ENCODE measurements at places on chromosomes 4 and X.

GRCh38 chr4:11496351-11496829 is 67.7 kb upstream of the HS3ST1 start:
- no peak for DNase-seq
- H3K4me1 ChIP-seq, result no peaks in the 10 kb centered on the region
- no peaks in the 10 kb centered on the region for H3K27me3 ChIP-seq
- no peak overlapping the region for H3K27ac ChIP-seq
- H3K36me3 ChIP-seq, result no peaks in the 10 kb centered on the region

GRCh38 chrX:40933132-40933705 is 152.0 kb upstream of the USP9X start:
- H3K4me3 ChIP-seq, result peak overlapping the region; percentile 86
- peaks cover 9% of the 10 kb centered on the region for H3K4me1 ChIP-seq
- no peak for DNase-seq

- H3K27me3 ChIP-seq, result no peaks in the 10 kb centered on the region
- H3K27ac ChIP-seq, result no peak overlapping the region
- H3K4me1 ChIP-seq, result no peaks in the 10 kb centered on the region
- H3K36me3 ChIP-seq, result peaks cover 3% of the 10 kb centered on the region
- no peak for DNase-seq
Observed at GRCh38 chrX:39670281-39670680, 427.5 kb downstream of the BCOR start.

DNA sequence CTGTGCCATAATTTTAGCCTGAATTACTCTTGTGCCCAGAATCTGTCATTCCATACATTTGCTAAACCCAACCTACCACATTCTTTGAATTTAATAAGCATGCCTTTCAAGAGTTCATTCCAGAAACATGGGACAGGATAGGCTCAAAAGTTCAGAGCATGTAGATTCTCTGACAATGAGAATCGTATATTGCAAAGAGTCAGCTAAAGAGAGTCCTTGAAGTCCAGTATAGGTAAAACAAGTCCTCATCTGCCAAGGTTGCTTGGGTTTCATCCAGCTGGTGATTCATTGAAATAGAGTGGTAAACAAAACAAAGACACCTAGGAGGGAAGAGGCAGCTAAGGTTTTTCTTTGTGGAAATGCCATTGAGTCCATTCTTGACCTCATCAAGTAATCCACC is 249.3 kb upstream of the DIPK2B start:
- H3K27ac ChIP-seq, result no peak overlapping the region
- no peaks in the 10 kb centered on the region for H3K36me3 ChIP-seq
- H3K4me1 ChIP-seq, result no peaks in the 10 kb centered on the region
- no peak for DNase-seq

- H3K4me1 ChIP-seq, result peaks cover 4% of the 10 kb centered on the region
- H3K27me3 ChIP-seq, result no peaks in the 10 kb centered on the region
- no peak overlapping the region for H3K4me3 ChIP-seq
- no peak for DNase-seq
- H3K36me3 ChIP-seq, result no peaks in the 10 kb centered on the region
Observed at GRCh38 chrX:111282991-111283390, 12.7 kb upstream of the CAPN6 start.

GRCh38 chrX:8971116-8971515 is 62.8 kb downstream of the FAM9B start:
- no peak for DNase-seq
- no peak overlapping the region for H3K4me3 ChIP-seq
- H3K27me3 ChIP-seq, result no peaks in the 10 kb centered on the region
- peak overlapping the region; percentile 27 for H3K27ac ChIP-seq

DNA sequence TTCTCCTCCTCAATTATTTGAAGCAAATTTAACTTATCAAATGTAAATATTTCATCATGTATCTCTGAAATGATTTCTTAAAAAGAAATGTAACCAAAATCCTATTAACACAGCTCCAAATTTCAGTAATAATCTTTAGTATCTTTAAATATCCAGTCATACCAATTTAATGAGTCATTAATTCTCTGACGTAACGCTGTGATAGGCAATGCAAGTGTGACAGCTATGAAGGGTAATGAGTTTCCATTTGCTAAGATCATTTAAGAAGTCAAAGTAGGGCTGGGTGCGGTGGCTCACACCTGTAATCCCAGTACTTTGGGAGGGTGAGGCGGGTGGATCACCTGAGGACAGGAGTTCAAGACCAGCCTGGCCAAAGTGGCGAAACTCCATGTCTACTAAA is 15.6 kb downstream of the RPS3A start:
- no peaks in the 10 kb centered on the region for H3K4me1 ChIP-seq
- no peak overlapping the region for H3K27ac ChIP-seq
- no peaks in the 10 kb centered on the region for H3K27me3 ChIP-seq

DNA sequence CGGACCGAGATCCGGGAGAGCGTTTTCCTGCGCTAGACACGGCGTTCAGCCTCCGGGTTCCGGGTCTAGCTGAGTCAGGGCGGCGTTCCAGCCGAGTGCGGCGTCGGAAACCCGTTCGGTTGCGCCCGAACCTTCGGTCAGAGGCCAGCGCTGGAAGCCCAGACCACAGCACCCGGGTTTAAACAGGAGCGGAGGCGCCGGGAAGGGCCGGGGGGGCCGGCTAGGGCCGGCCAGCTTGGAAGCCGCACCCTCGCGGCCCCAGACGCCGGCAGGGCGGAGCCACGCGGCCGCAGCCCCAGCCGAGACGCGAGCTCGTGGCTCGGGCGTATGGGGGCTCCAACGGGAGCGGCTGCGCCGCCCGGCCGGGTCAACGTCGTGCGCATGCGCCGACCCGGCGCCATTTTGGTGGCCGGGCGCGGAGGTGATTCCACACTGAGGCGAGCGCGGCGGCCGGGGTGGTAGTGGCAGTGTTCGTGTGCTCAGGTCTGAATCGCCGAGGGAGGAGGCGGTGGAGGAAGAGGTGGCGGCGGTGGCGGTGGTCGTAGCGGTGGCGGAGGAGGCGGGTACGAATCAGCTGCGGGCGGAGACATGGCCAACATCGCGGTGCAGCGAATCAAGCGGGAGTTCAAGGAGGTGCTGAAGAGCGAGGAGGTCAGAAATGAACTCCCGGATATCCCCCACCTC is at the start of gene UBE2K:
TSS of gene UBE2K (plus strand) at position 397 of the 684 bp plus-strand sequence. CDS start at position 589, 192 bp downstream.
- H3K4me1 ChIP-seq, result peaks cover 29% of the 10 kb centered on the region
- peak within 1 kb of the TSS; percentile 98 for H3K27ac ChIP-seq
- H3K4me3 ChIP-seq, result peak within 1 kb of the TSS; percentile 100

- H3K27ac ChIP-seq, result no peak overlapping the region
- no peaks in the 10 kb centered on the region for H3K36me3 ChIP-seq
- DNase-seq, result no peak
Observed at GRCh38 chr4:114481856-114482255, 116.8 kb upstream of the UGT8 start.

DNA sequence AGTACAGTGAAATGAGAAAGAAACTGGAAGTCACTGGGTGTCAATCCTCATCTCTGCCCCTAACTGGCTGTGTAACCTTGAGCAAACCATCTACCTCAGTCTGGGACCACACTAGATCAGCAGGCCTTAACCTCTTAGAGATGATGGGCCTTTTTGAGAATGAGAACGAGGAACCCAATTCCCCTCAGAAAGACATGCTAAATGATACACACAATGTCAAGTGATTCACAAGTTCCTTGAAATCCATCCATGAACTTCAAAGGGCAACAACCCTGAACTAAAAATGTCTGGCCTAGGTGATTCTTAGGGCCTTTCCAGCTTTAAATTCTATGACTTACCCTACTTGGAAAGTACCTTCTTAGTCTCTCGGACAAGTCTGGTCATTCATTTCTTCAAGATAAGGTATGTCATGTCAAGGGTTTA is 47.4 kb downstream of the ACSL4 start:
- no peaks in the 10 kb centered on the region for H3K27me3 ChIP-seq
- peaks cover 2% of the 10 kb centered on the region for H3K36me3 ChIP-seq

- H3K27me3 ChIP-seq, result no peaks in the 10 kb centered on the region
- no peaks in the 10 kb centered on the region for H3K36me3 ChIP-seq
- no peak overlapping the region for H3K4me3 ChIP-seq
- H3K27ac ChIP-seq, result no peak overlapping the region
- H3K4me1 ChIP-seq, result no peaks in the 10 kb centered on the region
Observed at GRCh38 chr4:144574000-144574399, 72.0 kb upstream of the HHIP start.

- no peaks in the 10 kb centered on the region for H3K4me1 ChIP-seq
- H3K27me3 ChIP-seq, result no peaks in the 10 kb centered on the region
- H3K36me3 ChIP-seq, result no peaks in the 10 kb centered on the region
- no peak for DNase-seq
Observed at GRCh38 chrX:49842621-49843020, 13.5 kb downstream of the PAGE4 start.

DNA sequence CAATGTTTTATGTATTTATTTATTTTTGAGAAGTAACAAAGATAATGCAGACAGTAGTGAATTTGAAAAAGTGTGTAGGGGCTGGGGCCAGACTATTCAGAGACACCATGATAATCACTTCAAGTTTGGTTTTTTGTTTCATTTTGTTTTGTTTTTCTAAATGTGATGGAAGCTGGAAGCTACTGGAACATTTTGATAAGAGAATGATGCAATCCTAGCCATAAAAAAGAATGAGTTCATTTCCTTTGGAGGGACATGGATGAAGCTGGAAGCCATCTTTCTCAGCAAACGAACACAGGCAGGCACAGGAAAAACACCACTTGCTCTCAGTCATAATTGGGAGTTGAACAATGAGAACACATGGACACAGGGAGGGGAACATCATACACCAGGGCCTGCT is 706.6 kb upstream of the EPHA5 start:
- H3K4me3 ChIP-seq, result no peak overlapping the region
- no peaks in the 10 kb centered on the region for H3K27me3 ChIP-seq
- no peak for DNase-seq
- no peaks in the 10 kb centered on the region for H3K4me1 ChIP-seq

- DNase-seq, result no peak
- no peaks in the 10 kb centered on the region for H3K27me3 ChIP-seq
- peaks cover 6% of the 10 kb centered on the region for H3K36me3 ChIP-seq
- no peaks in the 10 kb centered on the region for H3K4me1 ChIP-seq
- no peak overlapping the region for H3K27ac ChIP-seq
- no peak overlapping the region for H3K4me3 ChIP-seq
Observed at GRCh38 chr4:142607976-142608375, 238.1 kb downstream of the INPP4B start.

DNA sequence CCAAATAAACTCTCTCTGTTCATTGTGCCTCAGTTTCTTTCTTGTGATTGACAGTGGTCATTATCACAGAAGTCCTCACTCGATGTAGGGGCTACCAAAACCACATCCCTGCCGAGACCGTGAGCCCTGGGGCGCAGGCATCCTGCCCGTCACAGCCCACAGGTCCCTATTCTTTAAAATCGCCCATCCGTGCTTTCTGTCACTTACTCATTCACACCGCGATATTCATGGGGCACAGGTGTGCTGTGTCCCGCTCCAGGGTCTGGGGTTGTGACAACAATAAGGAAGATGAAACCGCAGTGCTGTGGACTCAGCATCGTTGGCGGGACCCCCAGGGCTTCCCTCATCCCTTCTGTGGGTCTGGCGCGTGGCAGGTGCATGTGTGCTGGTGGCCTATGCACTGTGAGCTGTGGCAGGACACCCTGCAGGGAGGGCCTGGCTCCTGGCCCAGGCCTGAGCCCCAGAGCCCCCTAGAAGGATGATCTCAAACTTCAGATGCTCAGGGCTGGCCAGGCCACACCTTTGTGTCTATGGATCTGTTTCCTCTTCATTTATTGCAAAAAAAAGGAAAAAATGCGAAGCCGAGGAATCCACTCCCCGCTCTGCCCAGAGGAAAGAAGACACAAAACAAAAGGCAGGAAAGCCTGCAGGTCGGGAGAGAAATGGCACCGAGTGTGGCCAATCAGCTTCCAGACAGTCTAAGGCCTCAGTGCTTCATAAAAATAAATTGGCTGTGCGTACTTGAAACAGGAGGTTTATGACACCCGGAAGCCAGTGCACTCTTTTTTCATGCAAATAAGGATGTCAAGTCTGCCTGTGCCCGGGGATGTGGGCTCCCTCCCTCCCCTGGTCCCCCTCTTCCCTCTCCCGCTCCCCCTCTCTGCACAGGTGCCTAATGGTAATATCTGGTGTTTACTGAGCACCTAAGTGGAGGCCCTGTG is 109.5 kb upstream of the ADRA2C start:
- H3K27me3 ChIP-seq, result peaks cover 46% of the 10 kb centered on the region
- no peaks in the 10 kb centered on the region for H3K36me3 ChIP-seq
- DNase-seq, result no peak
- no peak overlapping the region for H3K27ac ChIP-seq

GRCh38 chr4:22515888-22516541 is at the start of gene ADGRA3:
TSS of gene ADGRA3 (minus strand) at chr4:22516066. CDS start at chr4:22515784, 282 bp downstream.
- H3K36me3 ChIP-seq, result peaks cover 2% of the 10 kb centered on the region
- no peak within 1 kb of the TSS for H3K27ac ChIP-seq
- no peak for DNase-seq
- H3K4me1 ChIP-seq, result peaks cover 2% of the 10 kb centered on the region

GRCh38 chr4:53436251-53436650 is 58.8 kb downstream of the FIP1L1 start:
- no peaks in the 10 kb centered on the region for H3K27me3 ChIP-seq
- no peak for DNase-seq
- H3K4me3 ChIP-seq, result no peak overlapping the region

DNA sequence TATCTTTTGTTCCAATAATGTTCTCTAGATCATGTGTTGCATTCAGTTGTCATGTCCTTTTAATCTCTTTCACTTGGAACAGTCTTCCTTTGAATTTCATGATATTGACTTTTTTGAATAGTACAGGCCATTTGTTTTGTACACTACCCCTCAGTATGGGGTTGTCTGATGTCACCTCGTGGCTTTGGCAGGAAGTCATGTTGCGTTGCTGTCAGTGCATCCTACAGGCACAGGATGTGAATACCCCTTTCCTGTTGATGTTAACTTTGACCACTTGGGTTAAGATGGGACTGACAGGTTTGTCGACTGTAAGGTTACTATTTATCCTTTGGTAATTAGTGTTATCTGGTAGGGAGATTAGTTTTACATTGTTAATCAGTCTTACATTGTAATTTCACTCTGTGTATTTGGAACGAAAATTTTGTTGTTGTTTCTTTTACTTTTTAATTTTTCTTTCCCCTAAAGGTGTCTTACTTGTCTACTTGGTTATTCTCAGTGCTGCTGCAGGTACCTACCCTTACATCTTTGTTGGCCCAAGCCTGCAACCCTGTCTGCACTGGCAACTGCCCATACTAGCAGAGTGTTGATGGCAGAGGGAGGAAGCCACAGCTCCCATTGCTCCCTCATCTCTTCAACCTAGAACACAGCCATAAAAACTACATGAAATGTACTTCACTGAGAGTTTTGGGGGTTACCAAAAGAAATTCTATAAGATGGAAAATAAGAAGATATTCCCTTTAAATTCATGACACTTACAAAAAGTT is 14.7 kb upstream of the ATP8A1 start:
- peak; percentile 36 for DNase-seq
- H3K27ac ChIP-seq, result peak overlapping the region; percentile 96
- peaks cover 3% of the 10 kb centered on the region for H3K36me3 ChIP-seq

DNA sequence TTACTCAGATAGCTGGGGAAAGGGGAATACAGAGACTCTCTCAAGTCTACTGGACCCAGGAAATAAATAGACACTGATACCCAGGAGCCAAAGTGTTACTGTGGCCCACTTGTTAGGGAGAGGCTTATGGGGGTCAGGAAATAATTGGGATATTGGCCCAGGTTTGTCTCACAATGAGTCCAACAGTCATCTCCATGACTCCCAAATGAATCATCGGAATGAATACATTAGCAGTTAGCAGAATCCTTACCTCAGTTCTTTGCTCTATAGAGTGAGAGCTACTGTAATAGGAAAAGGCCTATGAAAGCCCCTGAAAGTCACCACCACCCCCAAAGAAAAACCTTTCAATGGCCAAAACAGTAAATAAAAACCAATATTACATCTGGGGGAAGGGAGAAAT is 42.4 kb upstream of the ARHGEF6 start:
- H3K36me3 ChIP-seq, result peaks cover 4% of the 10 kb centered on the region
- H3K27me3 ChIP-seq, result no peaks in the 10 kb centered on the region
- H3K4me1 ChIP-seq, result no peaks in the 10 kb centered on the region
- DNase-seq, result no peak

GRCh38 chr4:2074588-2074987 is 15.5 kb downstream of the NAT8L start:
- no peak overlapping the region for H3K27ac ChIP-seq
- no peaks in the 10 kb centered on the region for H3K27me3 ChIP-seq
- no peak for DNase-seq
- no peaks in the 10 kb centered on the region for H3K4me1 ChIP-seq
